ENCODE measurements at places on chromosomes 7 and 10.

DNA sequence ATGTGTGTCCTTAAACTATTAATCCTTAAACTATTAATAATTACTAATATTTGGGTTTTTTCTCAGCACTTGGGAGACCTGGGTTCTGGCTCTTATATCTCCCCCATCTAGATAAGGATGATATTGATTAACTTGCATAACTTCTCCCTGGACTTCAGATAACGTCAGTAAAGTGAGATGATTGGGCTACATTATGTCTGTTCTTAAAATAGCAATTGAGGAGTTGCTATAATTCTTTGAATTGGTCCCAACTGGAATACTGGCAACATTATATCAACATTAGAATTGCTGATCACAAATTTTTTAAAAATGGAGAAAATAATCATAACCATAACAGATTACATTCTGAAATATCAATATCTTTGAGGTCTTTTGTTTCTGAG, 1.9 kb downstream of the APBB1IP start:
- no peak for DNase-seq

DNA sequence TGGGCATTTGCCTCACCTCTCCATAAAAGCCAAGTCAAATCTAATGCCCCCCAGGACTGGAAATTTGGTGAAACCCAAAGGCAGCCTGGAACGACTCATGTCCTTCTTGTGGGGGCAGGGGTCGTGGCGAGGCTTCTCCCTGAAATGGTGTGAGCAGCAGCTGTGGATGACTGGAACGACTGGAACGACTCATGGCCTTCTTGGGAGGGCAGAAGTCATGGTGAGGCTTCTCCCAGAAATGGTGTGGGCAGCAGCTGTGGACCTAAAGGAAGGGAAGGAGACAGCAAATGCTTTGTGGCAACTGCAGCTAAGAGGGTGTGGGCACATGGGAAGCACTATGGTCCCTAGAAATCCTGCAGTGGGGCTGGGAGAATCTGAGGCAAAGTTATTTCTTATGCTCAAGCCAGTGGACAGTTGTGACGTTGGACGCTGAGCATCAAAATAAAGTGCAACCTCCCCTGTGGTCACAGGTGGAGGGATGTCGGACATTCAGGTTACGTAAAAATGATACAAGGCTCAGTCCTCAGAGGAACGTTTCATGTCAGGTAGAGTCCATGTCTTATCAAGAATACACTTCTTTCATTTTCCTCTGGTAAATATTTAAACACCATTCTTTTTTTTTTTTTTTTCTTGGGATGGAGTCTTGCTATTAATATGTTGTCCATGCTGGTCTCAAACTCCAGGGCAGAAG, 107.0 kb upstream of the KIF5B start:
- DNase-seq = no peak

GRCh38 chr10:131092876-131093275, 218.6 kb downstream of the TCERG1L start:
- no peak for DNase-seq

DNA sequence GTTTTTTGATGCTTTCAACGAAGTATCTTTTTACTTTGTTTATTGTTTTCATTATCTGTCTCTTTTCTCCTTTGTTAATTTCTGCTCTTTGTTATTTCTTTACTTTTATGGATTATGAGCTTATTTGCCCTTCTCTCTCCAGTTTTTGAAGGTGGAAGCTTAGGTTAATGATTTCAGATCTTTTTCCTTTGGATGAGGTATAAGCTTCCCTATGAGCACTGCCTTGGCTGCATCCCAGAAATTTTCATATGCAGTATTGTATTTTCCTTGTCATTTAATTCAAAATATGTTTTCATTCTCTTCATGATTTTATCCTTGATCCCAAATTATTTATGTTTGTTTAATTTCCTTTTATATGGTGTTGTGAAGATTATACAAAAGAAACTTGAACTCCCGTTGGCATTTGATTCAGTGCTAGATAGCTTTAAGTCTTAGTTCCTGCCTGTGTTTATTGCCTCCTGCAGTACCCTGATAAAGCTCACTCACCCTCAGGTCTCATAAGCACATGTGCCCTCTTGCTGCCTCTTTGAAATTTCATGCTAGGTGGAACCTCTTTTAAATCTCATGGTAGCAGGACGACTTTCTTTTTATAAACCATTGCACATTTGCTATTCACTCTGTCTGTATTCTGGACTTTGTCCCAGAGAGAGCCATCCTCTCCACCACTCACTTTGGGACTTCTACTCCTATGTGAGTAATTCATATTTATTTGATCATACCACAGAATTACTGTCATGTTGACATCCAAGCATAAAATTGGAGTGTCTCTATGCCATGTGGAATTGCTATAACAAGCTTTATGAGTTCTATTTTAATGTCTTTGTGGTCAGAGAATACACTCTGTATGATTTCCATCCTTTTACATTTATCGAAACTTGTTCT, 23.0 kb upstream of the CEP41 start:
- DNase-seq = no peak

DNA sequence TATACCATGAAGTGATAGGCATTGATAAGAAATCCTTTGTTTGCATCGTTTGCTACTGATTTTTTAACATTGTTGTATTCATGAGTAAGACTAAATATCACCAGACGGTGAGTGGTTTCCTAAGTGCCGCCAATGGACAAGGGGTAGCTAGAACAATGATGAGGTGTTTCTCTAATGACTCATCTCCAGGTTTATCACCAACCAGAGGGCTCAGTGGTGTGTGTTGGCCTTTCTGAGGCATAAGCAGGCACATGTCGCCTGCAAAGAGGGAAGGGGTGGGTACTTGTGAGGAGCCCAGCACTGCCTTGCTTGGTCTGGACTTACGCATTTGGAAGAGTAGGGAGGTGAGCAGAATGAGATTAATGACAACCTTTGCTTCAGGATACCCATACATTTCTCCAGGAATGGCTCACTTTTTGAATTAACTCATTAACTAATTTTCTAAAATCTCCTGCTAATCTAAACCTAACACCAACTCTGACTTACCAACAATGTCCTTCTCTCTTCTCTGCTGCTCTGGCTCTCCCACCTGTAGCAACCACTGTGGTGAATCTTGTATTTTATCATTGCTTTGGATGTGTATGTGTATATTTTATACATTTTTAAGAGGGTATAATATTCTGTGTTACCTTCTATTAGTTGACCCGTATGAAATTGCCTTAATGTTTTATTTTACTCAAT, 722.6 kb downstream of the GRID1 start:
- no peak for DNase-seq

- DNase-seq = no peak
Measured at GRCh38 chr7:7595451-7595850, 28.8 kb downstream of the MIOS start.

DNA sequence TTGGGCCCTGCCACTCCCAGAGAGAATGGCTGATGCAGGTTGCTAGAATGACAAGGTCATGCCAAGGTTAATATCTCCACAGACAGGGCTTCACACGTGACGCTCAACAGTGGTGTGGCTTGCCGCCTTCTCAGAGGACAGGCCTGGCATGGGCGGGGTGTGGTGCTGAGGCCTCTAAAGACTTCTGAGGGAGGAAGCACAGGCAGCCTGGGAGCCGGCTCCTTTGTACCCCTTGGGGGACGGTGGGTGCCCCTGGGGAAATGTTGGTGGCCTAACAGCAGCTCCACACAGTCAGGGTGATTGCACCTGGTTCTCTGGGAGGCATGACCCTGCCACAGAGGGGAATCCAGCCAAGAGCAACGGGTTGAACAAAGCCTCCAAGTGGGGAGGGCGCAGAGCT, 115.1 kb downstream of the PKD1L1 start:
- DNase-seq = no peak

GRCh38 chr7:157785486-157786186, 448.8 kb downstream of the DNAJB6 start:
- DNase-seq = no peak

GRCh38 chr7:7654964-7655715, 14.6 kb downstream of the UMAD1 start:
- DNase-seq = no peak

DNA sequence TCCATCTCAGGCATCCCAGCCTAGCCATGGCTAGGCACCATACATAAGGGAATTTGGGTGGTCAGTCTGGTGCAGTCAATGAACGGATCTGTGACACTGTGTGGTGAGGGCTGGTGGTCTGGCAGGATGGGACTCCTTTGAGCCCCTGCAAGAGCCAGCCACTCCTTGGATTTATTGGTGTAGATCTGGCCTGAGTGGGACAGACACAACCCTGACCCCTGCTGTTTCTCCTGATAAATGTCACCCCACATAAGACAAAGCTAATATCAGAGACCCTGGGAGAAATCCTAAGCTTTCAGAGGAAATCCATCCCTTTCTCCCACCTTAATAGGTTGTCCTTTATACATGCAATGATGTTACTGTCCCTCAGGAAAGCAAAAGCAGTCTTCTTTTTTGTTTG, 2.3 kb downstream of the FBXO24 start:
- no peak for DNase-seq

- no peak for DNase-seq
Measured at GRCh38 chr7:4202954-4203353, 479.1 kb upstream of the FOXK1 start.

DNA sequence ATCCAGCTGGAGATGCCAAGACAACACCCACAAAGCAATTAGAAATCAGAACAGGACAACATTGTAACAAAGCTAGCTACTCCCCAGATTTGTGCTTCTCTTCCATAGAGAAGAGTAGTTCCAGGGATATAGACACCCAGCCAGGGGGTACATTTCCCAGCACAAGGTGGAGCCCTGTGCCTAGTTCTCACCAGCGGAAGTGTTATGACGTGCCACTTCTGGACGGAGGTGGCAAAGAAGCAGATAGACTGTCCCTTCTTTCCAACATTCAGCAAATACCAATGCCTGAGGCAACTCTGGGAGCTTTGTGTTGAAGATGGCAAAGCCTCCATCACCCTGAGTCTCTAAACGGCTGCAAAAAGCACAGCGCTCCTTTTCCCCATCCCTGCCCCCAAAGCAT, 23.4 kb upstream of the GSAP start:
- DNase-seq = no peak

DNA sequence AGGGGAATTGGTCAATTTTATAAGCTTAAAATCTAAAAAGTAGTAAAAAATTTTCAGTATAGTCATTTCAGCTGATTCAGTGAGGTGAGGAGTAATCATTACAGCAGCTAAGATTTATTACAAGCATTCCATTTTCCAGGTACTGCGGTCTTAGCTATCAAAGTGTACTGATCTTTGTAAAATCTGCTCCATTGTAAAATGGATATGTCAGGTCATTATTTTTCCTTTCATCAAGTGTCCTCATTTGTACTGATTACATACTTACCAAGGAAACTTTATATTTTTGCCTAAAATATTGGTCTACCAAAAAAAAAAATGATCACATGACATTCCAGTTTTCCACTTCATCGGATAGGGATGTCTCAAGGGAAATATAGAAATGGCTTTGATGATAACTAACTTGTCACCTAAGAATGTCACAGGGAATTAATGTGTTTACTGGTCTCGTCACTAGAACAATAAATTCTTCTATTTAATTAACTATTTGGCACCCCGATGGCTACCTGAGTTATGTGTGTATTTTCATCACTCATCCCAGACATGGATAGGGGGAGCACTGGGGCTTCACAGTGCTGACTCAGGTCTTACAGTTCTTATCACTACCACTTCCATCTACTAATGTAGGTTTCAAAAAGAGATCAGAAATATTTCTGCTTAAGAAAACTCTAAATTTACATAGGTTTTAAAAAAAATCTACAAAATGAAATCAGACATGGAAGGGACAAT, 948.4 kb downstream of the PCDH15 start:
- no peak for DNase-seq

Data from activated effector memory CD4-positive, alpha-beta T cell treated with anti-CD3 and anti-CD28 coated beads, Interleukin-2, amount 50 U/mL, for 16 hours (primary cell).